NCI-H2029 (cell line): ENCODE measurements at places on chromosomes 16 and 17.

GRCh38 chr17:6461792-6462524, 17.7 kb downstream of the PIMREG start:
- DNase-seq, result no peak

DNA sequence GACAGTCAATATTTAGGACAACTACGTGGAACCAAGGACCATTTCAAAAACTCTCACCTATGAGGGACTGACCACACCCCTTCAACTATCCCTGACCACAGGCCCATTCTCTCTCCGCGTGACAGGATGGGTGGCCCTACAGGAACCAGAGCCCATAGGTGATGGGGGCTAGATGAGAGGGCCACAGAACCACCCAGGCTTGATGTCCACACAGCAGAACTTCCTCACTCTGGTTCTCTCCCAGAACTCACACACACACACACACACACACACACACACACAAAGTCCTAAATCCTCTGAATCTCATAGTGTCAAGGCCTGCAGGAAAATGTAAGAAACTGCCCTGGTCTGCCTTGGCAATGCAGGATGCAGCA, 1.5 kb downstream of the ZNF319 start:
- no peak for DNase-seq

GRCh38 chr16:73086108-73086507, 38.2 kb upstream of the ZFHX3 start:
- DNase-seq, result no peak

DNA sequence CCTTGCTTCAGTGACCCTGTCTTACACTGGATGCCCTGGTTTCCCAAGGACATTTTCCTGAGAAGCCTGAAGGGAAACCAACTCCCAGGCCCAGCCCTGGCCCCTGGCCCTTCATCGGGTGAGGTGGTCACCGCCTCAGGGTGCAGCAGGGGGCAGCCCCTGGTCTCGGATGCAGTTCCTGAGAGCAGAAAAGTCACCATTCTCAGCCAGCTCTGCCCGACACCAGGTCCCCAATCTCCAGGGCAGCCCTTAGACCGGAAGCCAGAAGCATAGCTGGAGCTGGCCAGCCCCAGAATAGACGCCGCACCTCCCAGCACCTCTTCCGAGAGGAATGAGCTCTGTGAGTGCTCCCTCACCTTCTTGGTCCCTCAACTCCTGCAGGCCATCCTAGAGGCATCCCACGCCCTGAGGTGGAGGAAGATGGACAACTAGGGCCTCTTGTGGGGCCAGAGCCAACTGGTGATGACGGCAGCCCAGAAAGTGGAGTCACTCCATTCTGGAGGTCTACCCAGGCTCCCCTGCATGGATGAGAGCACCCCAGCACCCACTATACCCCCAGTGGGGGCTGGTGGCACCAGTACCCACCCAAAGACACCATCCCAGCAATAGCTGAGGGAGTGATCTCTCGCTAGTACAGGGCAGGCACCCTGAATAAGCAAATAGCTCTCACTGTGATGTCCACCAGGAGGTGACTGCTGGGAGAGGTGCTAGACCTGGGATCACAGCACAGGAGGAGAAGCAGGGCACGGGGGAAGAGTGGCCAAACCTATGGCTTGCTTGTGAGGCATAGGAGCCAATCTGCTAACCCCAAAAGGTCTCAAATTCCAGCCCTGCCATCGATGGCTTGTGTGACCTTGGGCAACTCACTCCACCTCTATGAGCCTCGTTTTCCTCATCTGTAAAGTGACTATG, 56.2 kb downstream of the TK2 start:
- DNase-seq, result no peak

DNA sequence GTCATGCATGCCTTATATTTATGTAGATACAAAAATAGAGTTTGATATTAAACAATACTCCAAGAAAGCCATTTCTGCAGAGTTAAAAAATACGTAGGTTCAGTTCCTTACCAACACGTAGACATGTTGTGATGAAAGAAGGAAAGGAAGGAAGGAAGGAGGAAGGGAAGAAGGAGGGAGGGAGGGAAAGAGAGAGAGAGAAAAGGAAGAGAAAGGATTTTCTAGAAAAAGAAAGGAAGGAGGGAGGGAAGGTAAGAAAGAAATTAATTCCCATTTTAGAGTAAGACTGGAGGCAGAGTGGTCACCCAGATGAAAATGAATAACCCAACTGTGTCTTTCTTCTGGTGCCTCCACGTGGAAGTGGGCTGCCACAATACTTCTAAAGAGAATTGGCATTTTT, 652.1 kb downstream of the WWOX start:
- DNase-seq, result no peak

DNA sequence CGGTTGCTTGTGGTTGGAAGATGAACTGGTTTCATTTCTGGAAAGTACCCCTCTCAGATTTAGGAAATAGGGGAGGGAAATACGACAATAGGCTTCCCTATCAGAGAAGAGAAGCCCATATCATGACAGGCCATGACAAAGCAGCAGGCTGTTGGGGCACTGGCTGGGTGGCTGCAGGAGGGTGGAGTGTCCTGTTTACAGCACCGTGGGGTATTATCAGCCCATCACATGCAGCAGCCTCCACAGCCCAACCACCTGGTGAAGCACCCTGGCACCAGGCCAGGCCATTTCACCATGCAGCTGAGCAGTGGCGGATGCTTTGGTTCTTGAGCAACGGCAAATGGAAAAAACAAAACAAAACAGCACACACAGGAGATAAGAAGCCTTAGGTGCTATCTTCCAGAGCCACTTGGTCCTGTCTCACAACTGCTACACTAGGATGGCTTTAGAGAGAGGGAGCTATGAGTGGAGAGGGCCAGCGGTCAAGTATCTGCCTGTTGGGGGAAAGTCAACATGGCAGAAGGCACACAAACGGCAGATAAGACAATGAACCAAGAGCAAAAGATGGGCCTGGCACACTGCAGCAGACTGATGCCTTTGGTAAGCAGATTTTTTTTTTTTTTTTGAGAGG, 24.2 kb downstream of the FAM117A start:
- DNase-seq, result peak; percentile 89

DNA sequence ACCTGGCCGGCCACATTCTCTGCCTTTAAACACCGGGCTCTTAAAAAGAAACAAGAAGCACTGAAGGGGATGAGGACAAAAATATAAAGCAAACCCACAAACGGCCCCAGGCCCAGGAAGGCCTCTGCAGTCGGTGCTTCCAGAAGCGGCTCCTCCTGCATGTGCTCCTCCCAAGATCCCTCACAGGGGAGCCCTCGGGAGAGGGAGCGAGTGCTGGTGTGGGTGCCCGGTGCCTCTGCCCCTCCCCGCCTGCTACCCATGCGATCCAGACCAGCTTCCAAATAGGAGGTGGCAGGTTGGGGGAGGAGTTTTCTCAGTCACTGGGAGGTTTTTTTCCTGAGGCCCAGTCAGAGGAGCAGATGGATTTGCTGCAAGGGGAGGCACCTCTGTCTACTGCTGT, 15.8 kb downstream of the KDM8 start:
- no peak for DNase-seq

DNA sequence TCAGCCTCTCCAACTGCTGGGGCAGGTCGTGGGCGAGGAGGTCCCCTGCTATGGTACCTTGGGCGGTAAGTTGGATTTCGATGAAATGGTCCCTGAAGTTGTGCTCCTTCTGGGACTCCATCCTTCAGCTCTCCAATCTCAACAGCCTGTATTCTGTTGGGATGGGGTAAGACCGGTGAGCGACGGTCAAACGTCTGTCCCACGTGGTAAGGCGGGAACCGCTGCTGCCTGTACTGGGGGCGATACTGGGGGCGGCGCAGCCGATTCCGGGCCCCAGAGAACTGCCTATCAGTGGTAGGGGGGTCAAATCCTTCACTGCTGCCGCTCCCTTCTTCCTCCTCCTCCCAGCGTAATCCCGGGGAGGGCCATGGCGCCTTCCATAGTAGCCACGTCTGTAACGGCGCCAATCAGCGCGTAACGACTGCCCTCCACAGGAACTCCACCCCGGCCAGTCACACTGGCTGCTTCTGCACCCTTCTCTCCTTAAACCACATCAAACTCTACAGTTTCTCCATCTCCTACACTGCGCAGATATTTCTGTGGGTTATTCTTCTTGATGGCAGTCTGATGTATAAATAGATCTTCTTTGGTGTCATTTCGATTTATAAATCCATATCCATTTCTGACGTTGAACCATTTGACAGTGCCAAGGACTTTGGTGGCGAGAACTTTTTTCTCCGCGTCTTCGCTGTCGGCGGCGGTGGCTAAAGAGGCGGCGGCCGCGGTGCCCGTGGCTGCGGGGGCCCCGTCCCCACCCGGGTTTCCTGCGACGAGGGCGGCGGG, 41.1 kb downstream of the AHSP start:
- DNase-seq, result no peak

DNA sequence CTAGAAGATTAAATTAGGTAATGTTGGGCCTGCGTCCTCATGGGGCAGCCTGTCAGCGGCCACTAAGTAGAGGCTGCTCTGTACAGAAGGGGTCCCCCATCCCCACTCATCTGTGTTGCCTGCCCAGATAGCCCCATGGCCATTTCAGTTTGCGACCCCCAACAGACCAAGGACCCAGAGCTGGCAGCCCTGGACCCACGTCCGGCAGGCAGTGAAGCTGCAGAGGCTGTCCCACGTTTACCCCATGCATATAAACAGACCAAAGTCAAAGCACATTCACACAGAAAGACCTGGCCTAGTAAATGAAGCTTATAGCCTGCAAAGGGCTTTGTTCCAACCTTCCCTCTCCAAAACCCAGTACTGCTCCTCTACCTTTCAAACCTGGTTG, 4.6 kb downstream of the PDF start:
- DNase-seq, result no peak

DNA sequence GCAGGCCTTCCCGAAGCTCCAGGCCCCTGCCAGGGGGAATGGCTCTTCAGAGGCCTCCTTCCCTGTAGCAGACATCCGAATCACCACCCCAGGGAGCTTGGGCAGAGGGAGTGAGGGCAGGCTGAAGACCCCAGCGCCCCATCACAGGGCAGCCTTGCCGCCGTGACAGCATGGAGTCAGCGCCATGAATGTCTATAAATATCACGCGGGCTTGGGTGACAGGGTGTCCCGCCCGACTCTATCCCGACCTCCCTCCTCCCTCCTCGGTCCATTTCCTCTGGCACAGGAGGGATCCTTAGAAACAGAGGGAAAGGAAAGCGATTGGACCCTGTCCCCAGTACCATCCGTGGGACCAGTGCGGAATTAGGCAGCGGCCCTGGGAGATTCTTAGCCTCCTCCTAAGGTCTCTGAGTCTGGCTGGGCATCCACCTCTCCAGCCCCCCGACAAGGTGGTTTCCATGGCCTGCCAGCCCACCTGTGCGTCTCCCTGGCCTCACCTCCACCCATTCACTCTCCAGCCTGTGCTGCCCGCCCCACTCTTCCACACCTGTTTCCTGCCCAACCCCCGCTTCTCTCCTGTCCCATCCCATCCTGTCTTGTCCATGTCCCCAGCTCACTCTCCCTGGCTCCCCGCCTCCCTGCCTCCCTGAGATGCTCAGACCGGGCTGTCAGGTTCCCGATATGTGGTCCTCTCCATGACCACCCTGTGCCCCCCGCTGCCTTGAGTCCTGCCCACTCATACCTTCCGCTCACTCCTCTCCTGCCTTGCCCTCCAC, 5.1 kb downstream of the ATP2A1 start:
- no peak for DNase-seq

- no peak for DNase-seq
Observed at GRCh38 chr17:7862692-7863437, 5.1 kb downstream of the CYB5D1 start.

DNA sequence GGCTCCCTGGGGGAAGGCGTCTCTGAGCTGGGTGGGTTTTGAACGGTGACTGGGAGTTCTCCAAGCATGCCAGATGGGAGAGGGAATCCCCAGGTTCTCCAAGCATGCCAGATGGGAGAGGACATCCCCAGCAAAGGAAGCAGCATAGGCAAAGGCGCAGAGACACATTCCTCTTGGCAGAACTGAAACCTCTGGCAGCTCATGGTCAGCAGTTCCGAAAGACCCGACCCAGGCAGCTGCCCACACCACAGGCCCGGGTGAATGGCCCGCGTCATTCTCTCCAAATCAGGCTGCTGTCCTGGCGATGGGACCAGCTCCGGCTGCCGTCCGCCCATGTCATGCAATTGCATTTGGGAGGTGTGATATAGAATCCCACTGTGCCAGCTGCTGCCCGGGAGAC, 8.0 kb downstream of the ZNF469 start:
- DNase-seq, result no peak

- no peak for DNase-seq
Observed at GRCh38 chr17:81409190-81409935, 14.1 kb downstream of the BAHCC1 start.

- DNase-seq, result no peak
Observed at GRCh38 chr17:33460781-33461450, 167.8 kb upstream of the ASIC2 start.

- DNase-seq, result no peak
Observed at GRCh38 chr16:48818257-48818656, 208.3 kb upstream of the N4BP1 start.

GRCh38 chr16:67551091-67551490, 11.2 kb upstream of the CTCF start:
- no peak for DNase-seq

- no peak for DNase-seq
Observed at GRCh38 chr17:75295201-75296158, 6.2 kb upstream of the SLC25A19 start.

GRCh38 chr17:75850928-75851692, 4.0 kb downstream of the WBP2 start:
- DNase-seq, result no peak

- no peak for DNase-seq
Observed at GRCh38 chr16:2763173-2763572, 10.7 kb downstream of the SRRM2 start.

DNA sequence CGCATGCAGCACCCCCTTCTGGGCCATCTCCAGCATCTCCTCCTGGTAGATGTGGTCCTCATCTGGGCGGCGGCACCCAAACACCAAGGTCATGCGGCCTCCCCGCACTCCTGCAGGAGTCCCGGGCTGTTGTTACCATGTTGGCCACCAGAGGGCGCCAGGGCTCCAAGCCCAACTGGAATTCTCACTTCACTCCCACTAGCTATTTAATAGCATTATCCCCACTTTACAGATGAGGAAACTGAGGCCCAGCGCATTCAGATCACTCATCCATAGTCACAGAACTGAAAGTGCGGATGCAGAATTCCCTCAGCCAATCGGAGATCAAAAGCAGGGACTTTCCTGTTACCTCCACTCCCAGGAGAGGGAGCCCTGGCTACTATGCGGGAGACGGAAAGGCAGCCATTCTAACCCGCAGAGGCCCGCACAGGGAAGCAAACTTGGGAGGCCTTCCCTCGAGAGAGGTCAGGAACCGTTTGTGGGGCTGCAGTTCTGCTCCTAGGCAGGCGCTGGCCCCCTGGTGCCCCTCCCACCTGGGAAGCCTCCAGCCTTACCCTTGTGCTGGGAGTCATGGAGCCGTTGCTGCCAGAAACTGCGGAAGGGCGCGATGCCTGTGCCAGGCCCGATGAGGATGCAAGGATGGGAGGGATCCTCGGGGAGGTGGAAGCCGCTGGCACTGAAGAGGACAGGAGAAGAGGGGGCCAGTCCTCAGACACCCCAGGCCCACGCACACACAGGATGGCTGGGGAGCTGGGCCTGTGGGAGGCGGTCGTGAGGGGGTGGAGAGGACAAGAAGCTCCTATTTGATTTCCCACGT, 40.1 kb downstream of the NOS2 start:
- no peak for DNase-seq

- DNase-seq, result no peak
Observed at GRCh38 chr16:68539711-68540239, 684 bp downstream of the ZFP90 start.
